ENCODE measurements at places on chromosomes 2 and 18.

GRCh38 chr18:32549248-32550110 is 78.8 kb upstream of the GAREM1 start:
- H3K36me3 ChIP-seq: no peaks in the 10 kb centered on the region
- H3K27me3 ChIP-seq: peaks cover 9% of the 10 kb centered on the region

- H3K36me3 ChIP-seq: no peaks in the 10 kb centered on the region
- no peaks in the 10 kb centered on the region for H3K27me3 ChIP-seq
- H3K4me1 ChIP-seq: no peaks in the 10 kb centered on the region
- H3K4me3 ChIP-seq: no peak overlapping the region
These were observed 38.9 kb upstream of the TRIM43 start for GRCh38 chr2:95552911-95553310.

DNA sequence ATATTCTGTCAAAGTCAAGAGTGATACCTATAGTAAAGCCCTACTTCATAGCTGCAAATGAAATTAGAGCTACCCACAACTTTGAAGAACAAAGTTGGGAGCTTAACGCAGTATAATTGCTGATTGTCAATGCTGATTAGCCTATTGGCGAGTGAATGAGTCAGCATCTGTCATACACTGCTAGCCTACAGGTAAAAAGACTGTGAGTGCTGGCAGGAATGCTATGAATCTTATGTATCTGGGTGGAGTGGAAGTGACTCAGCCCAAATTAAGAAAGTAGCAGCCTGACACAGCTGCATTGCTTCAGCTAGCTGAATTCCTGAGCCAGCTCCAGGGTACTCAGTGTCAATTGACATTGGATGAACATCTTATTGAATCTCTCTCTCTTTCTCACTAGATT is 179.4 kb upstream of the DCC start:
- H3K4me1 ChIP-seq: no peaks in the 10 kb centered on the region
- H3K36me3 ChIP-seq: no peaks in the 10 kb centered on the region
- no peaks in the 10 kb centered on the region for H3K27me3 ChIP-seq
- no peak for DNase-seq
- no peak overlapping the region for H3K27ac ChIP-seq

DNA sequence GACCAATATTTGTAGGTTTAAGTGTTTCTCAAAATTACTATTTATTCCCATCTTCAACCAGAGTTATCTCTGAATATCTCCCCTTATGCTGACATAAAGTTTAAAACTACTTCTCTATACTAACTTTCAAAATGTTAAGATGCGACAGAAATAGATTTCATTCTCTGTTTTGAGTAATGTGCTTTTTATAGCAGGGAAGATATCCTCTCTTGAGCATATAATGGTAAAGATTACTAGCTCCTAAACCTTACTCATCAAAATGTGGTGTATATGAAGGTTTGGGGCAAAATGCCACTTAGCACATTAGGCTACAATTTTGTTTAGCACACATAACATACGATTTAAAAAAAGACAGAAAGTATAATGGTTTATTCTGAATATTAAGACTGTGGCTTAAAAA is 54.4 kb downstream of the CWC22 start:
- peaks cover 52% of the 10 kb centered on the region for H3K36me3 ChIP-seq
- H3K4me1 ChIP-seq: no peaks in the 10 kb centered on the region
- no peak overlapping the region for H3K4me3 ChIP-seq

DNA sequence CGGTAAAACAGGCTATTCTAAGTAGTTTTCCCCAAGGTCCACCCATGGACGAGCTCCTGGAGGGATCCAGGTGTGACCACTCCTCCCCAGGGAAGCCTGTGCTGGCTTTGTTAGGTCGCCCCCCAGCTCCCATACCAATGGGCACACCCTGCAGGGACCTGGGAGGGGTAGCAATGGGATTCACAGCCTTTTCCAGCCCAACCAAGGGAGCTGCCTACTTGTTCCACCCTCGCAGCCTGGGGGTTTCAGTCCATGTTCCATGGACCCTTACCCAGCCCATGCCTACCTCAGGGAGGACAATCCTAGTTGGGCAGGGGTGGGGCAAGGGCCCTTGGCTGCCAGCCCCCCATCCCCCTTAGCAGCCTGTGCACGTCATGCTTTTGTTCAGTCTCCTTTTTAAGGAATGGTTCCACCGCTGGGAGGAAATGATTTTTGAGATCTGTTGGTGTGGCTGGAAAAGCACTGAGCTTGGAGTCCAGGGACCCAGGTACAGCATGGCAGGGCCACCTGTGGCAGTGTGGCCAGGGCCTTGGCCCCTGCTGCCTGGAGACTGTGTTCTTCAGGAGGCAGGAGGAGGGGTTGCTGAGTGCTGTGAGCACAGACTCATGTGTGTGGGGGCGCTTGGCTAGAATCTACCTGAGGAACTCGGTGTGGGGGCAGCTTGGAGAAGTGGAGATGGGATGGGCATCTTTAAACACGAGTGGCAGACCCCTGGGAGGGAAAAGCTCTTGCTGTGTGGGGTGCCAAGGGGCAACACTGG is 166.8 kb downstream of the TWIST2 start:
- H3K4me1 ChIP-seq: no peaks in the 10 kb centered on the region
- H3K27me3 ChIP-seq: no peaks in the 10 kb centered on the region
- DNase-seq: no peak
- H3K27ac ChIP-seq: no peak overlapping the region
- H3K36me3 ChIP-seq: no peaks in the 10 kb centered on the region
- no peak overlapping the region for H3K4me3 ChIP-seq

- H3K4me3 ChIP-seq: no peak overlapping the region
- H3K36me3 ChIP-seq: no peaks in the 10 kb centered on the region
- DNase-seq: no peak
- peaks cover 33% of the 10 kb centered on the region for H3K4me1 ChIP-seq
- no peaks in the 10 kb centered on the region for H3K27me3 ChIP-seq
These were observed 98.2 kb downstream of the HIBCH start for GRCh38 chr2:190221429-190221828.

DNA sequence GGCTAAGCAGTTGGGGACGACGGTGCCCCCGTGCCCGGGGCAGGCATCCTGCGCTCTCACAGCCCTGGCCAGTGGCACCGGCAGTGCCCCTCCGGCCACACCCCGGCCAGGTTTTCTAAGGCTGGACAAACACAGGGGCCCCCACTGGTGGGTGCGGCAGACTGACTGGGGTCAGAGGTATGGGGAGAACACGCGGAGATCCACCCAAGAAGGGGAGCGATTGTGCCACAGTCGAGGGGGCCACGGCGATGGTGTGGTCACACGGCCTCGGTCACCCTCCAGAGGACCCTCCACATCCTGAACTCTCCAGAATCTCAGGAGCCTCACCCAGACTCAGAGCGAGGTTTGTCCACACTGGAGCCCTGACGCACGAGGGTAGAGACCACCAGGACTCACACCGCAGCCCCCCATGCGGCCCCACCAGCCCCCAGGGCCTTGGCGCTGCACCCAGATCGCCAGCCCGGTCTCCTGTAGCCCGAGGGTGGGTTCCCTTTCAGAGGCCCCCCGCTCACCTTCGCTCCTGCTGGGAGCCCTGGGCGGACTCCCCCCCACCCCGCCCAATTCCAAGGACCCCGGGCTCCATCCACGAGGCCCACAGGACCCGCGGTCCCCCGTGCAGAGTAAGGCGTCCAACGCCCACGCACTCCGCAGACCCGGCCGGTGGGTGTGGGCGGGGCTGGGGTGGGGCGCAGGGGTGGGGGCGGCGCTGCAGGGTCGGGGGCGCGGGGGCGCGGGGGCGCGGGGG is 15.2 kb downstream of the PDCD1 start:
- H3K27ac ChIP-seq: no peak overlapping the region
- H3K4me1 ChIP-seq: no peaks in the 10 kb centered on the region
- peaks cover 37% of the 10 kb centered on the region for H3K27me3 ChIP-seq
- H3K4me3 ChIP-seq: no peak overlapping the region

- H3K36me3 ChIP-seq: no peaks in the 10 kb centered on the region
- H3K27me3 ChIP-seq: no peaks in the 10 kb centered on the region
- no peaks in the 10 kb centered on the region for H3K4me1 ChIP-seq
These were observed 315.3 kb downstream of the CYP26B1 start for GRCh38 chr2:71832388-71832787.

DNA sequence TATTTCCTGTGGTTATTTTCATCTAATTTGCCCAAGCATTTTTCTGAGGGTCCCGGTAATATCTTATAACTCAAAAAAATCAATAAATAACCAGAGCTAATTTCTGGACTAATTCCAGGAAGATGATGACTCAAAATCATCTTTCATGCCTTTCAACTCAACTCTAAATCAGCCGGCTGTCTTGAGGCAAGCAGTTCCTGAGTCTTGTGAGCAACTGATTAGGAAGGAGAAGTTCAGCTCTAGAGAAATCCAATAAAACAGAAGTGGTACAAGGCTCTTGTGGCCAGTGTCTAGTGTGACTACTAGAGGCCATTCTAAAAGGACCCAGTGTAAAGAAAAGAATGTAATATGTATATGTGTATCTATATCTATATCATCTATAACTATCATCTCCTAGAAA is 890.4 kb downstream of the TRIB2 start:
- H3K27ac ChIP-seq: no peak overlapping the region
- H3K27me3 ChIP-seq: no peaks in the 10 kb centered on the region
- H3K36me3 ChIP-seq: no peaks in the 10 kb centered on the region
- no peak for DNase-seq
- H3K4me3 ChIP-seq: no peak overlapping the region
- H3K4me1 ChIP-seq: no peaks in the 10 kb centered on the region

- peak overlapping the region; percentile 84 for H3K27ac ChIP-seq
- DNase-seq: no peak
- peak overlapping the region; percentile 74 for H3K4me3 ChIP-seq
- peaks cover 19% of the 10 kb centered on the region for H3K36me3 ChIP-seq
- no peaks in the 10 kb centered on the region for H3K27me3 ChIP-seq
- H3K4me1 ChIP-seq: peaks cover 14% of the 10 kb centered on the region
These were observed 571 bp downstream of the EEF1B2 start for GRCh38 chr2:206160125-206160806.

DNA sequence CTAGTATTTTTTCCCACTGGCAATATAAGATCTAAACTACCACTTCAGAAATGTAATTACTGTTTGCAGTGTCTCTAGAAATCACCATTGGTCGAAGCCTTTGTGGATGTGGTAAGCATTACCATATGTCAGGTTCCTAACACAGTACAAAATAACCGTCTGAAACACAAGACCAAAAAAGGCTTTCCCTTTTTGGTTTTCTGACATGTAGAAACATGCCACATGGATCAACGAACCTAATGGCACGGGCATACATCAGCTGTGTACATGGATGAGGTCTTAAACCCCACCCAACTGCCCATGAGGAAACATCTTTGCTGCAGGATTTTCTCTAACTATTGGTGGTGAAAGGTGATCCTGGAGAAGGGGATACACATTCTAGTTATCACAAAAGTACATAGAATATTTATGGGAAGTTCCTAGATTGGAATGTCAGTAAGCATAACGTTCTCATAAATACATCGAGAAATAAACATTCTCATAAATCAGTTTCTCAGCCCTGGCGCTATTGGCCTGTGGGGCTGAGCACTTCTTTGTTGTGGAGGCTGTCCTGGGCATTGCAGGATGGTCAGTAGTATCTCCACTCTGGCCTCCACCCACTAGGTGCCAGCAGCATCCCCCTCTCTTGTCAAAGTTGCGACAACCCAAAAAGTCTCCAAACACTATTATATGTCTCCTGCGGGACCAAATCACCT is 9.0 kb downstream of the VIT start:
- H3K4me1 ChIP-seq: no peaks in the 10 kb centered on the region
- H3K27me3 ChIP-seq: no peaks in the 10 kb centered on the region
- H3K4me3 ChIP-seq: no peak overlapping the region
- DNase-seq: no peak

DNA sequence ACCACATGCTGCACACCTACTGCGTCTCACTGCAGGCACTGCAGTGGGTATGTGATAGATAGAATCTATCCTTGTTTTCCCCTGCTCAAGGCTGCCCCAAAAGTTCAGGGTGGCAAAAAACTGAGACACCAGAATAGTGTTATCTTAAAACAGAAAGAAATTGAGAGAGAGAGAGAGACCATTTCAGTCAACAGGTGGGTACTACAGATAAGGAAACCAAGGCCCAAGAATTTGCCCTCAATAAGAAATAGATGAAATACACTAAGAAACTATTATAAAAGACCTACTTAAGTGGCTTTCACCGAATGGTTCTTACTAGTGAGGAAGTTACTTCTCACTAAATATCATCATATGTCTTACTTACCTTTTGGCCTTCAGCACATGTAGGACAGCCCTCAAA is 27.9 kb downstream of the EPG5 start:
- H3K36me3 ChIP-seq: peaks cover 7% of the 10 kb centered on the region
- H3K4me1 ChIP-seq: no peaks in the 10 kb centered on the region
- H3K27ac ChIP-seq: no peak overlapping the region
- no peak overlapping the region for H3K4me3 ChIP-seq

DNA sequence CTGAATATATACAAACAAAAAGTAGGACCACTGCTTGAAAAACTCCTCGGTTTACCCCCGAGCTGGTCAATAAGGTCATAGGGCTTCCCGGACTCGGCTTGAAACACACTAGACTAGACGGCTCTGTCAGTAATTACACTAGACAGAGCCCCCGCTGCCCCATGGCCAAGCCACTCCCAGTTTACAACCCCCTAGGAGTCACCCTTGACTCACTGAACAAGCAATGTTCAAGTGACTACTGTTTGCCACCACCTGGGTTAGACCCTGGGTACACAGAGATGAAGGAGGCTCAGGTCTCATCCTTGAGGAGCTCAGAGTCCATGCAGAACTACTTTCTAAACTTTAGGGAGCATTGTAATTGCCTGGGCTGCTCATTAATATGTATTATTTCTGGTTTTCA is 13.7 kb upstream of the PRELID3A start:
- H3K27ac ChIP-seq: no peak overlapping the region
- H3K4me3 ChIP-seq: no peak overlapping the region

GRCh38 chr18:76263046-76264005 is 231.7 kb downstream of the ZNF516 start:
- peak; percentile 66 for DNase-seq
- peaks cover 68% of the 10 kb centered on the region for H3K4me1 ChIP-seq
- H3K27me3 ChIP-seq: no peaks in the 10 kb centered on the region
- H3K27ac ChIP-seq: peak overlapping the region; percentile 15
- H3K4me3 ChIP-seq: peak overlapping the region; percentile 25

GRCh38 chr2:161075701-161076100 is 84.5 kb upstream of the TANK start:
- H3K36me3 ChIP-seq: no peaks in the 10 kb centered on the region
- peaks cover 14% of the 10 kb centered on the region for H3K4me1 ChIP-seq
- peak; percentile 65 for DNase-seq
- H3K4me3 ChIP-seq: no peak overlapping the region

DNA sequence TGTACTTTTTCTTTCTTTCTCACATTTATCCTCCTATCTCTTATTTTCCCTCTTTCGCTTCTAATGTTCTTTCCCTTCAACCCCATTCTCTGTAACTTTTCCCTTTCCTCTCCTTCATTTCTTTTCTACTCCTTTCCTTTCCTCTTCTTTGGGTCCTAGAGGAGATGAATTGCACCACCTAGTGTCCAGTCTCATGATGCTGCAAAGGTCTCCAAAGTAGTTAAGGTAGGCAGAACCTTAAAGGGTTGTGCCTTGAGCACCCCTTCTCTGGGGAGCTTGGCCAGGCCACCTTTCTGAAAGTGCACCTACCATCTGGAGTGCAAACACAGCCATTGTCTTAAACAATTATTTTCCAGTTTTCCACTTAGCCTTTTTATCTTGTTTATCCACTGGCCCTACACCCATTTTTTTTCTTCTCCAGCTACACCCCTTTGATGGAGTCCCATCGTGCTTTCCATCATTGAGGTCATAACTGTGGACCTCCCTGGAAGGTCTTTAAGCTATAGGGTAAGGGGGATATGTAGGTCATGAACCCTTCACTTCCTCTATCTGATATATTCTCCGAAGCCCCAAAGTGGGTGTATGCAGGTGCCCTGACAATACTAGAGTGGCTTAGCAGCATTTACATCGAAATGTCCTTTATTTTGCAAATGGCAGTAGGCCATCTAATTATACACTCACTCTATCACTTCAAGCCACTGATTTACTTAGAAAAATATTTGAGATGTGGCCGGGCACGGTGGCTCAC is 155.9 kb downstream of the ESCO1 start:
- DNase-seq: peak; percentile 65
- no peaks in the 10 kb centered on the region for H3K27me3 ChIP-seq
- no peak overlapping the region for H3K4me3 ChIP-seq
- H3K4me1 ChIP-seq: no peaks in the 10 kb centered on the region
- peaks cover 35% of the 10 kb centered on the region for H3K36me3 ChIP-seq
- H3K27ac ChIP-seq: peak overlapping the region; percentile 54

All from neural progenitor cell (in vitro differentiated cells).